ENCODE measurements at places on chromosomes 7 and 10.

DNA sequence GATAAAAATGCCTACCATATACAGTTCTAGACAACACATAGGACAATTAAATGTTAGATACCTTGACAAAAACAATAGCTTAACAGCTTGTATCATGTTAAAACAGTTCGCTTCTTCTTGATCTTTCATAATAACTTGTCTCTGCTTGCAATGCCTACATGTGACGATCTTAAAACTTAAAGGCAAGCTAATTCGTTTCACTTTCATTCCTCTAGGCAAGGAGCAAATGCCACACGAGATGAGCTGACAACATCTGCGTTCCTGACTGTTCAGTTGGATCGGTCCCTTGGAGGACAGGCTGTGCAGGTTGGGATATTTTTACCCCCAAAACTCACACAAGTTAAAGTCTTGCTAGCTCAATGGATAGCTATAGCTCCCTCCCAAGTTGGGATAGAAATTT lies 51.6 kb upstream of the ARL4A start:
- DNase-seq: no peak

GRCh38 chr10:43128958-43129706 lies 9.1 kb upstream of the CSGALNACT2 start:
- no peak for DNase-seq

GRCh38 chr10:33126742-33127141 lies 168.7 kb upstream of the ITGB1 start:
- DNase-seq: no peak

GRCh38 chr10:132535065-132535651 lies 2.4 kb upstream of the INPP5A start:
- no peak for DNase-seq

- DNase-seq: no peak
These were observed 627.8 kb upstream of the CNTNAP2 start for GRCh38 chr7:145488816-145489215.

GRCh38 chr7:28800150-28800549 lies 158.0 kb downstream of the TRIL start:
- no peak for DNase-seq

GRCh38 chr7:1950452-1951158 lies 280.5 kb downstream of the ELFN1 start:
- no peak for DNase-seq

GRCh38 chr10:53029449-53029848 lies 256.9 kb upstream of the MBL2 start:
- DNase-seq: no peak

DNA sequence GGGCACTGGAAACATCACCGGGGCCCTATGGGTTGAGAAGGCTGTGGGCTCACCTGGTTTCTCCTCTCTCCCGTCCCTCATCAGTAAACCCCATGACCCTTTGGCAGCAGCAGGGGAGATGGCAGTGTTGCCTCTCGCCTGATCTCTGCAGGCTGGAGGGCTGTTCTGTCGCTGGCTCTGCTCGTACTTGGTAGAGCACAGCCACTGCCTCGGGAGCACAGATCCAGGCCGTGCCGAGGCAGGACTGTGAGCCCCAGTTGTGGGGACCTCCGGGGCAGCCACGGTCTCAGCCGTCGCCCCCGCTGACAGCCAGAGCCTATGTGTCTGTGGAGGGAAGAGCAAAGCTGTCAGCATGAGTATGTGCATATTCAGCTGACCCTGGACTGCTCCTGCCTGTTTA lies 94.9 kb downstream of the PTPRE start:
- no peak for DNase-seq

GRCh38 chr7:93773446-93773845 lies 117.1 kb downstream of the TFPI2 start:
- no peak for DNase-seq

DNA sequence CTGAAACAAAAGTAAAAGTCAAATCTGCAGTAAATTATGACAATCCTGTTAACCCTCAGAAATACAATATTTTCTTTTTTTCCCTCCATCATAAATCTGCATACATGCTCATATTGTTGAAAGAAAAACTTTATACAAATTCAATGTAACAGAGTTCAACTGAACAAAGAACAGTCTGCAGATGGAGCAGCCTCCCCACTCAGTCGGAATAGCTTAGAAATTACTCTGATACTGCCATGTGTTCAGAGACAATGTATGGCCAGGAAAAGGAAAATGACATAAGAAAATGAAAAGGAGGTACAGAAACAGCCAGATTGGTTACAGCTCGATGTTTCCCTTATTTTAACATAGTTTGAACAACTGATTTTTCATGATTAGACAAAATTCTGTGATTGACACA lies 651.9 kb upstream of the COBL start:
- DNase-seq: no peak

All from activated CD8-positive, alpha-beta memory T cell treated with anti-CD3 and anti-CD28 coated beads for 1 hour (primary cell).